T-cell (primary cell): ENCODE measurements at places on chromosomes 16 and 17.
A peak's percentile ranks its signal among the peaks of the same experiment; 100 is the strongest.

DNA sequence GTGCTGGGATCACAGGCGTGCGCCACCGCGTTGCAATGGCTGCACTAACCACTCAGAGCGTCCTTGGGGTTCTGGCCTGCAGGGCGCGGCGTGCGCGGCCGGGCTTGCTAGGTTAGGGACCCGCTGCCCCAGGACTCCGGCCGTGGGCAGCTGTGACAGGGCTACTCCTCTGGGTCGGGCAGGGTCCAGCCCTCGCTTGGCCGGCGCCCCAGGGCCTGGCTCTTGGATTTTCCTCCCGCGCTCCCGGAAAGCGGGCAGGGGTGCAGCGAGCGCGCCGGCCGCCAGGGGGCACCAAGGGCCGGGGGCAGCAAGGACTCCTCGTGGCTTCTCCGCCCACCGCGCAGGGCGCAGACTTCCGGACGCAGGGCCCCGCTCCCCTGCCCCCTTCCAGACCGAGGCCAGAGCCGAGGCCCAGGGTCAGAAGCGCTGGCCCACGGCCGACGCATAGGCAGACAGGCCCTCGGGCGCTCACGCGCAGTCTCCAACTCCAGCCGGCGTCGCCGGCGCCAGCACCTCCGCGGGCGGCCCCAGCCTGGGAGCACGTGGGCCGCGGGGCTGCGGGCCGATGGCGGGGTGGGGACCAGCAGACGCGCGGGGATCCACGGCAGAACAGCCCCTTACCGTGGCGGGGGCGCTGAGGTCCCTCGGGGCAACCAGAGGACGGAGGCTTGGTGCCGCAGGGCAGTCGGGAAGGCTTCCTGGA, 355 bp downstream of the TLE7 start:
- no peak overlapping the region for H3K27ac ChIP-seq
- no peaks in the 10 kb centered on the region for H3K36me3 ChIP-seq
- no peak overlapping the region for H3K4me3 ChIP-seq
- H3K27me3 ChIP-seq = no peaks in the 10 kb centered on the region
- peak; percentile 24 for DNase-seq

DNA sequence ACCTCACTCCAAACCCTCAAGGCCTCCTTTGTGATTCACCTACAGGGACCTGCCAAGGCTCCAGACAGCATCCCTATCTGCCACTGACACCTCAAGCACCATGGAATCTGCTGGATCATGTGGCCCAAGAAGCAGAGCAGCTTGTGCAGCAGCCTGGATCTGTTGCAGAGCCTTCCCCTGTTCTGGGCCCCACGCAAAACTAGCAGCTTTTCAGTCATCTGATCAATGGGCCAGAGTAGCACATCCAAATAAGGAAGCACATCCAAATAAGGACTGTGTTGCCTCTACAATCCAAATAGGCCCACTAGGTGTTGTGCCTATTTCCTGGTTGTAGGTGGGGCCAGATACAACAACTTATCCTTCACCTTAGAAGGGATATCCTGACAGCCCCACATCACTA, 97.1 kb upstream of the GNAO1 start:
- no peak overlapping the region for H3K27ac ChIP-seq
- DNase-seq = no peak
- peaks cover 3% of the 10 kb centered on the region for H3K27me3 ChIP-seq

- no peaks in the 10 kb centered on the region for H3K27me3 ChIP-seq
- H3K36me3 ChIP-seq = no peaks in the 10 kb centered on the region
- no peak overlapping the region for H3K4me3 ChIP-seq
- H3K27ac ChIP-seq = no peak overlapping the region
- no peak for DNase-seq
- H3K4me1 ChIP-seq = no peaks in the 10 kb centered on the region
Measured at GRCh38 chr16:72798264-72798663, 249.7 kb downstream of the ZFHX3 start.

GRCh38 chr17:38881600-38882191, 11.8 kb downstream of the LASP1 start:
- peaks cover 79% of the 10 kb centered on the region for H3K4me1 ChIP-seq
- H3K4me3 ChIP-seq = peak overlapping the region; percentile 3
- no peaks in the 10 kb centered on the region for H3K27me3 ChIP-seq
- peaks cover 72% of the 10 kb centered on the region for H3K36me3 ChIP-seq

GRCh38 chr16:35798885-35799426, 2339.5 kb downstream of the TP53TG3F start:
- no peaks in the 10 kb centered on the region for H3K27me3 ChIP-seq
- no peak for DNase-seq
- H3K4me1 ChIP-seq = no peaks in the 10 kb centered on the region
- no peaks in the 10 kb centered on the region for H3K36me3 ChIP-seq
- H3K4me3 ChIP-seq = no peak overlapping the region
- H3K27ac ChIP-seq = no peak overlapping the region

GRCh38 chr17:62855156-62855555, 47.0 kb upstream of the MARCHF10 start:
- H3K36me3 ChIP-seq = no peaks in the 10 kb centered on the region
- no peak for DNase-seq
- no peak overlapping the region for H3K4me3 ChIP-seq
- no peaks in the 10 kb centered on the region for H3K4me1 ChIP-seq
- H3K27me3 ChIP-seq = peaks cover 9% of the 10 kb centered on the region

DNA sequence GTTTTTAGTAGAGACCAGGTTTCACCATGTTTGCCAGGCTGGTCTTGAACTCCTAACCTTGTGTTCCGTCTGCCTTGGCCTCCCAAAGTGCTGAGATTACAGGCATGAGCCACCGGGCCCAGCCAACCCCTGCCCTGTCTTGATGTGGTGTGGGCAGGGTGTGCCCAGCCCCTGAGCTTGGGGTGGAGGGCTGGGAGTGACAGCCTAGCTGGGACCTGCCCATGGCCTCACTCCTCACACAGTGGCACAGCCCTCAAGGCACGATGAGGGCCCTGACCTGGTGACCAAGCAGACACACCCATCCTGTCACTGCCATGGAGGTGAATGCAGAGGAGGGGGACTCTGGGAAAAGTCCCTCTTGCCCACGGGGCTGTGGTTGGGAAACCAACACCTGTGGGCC, 3.0 kb downstream of the IL32 start:
- H3K4me1 ChIP-seq = peaks cover 19% of the 10 kb centered on the region
- H3K36me3 ChIP-seq = peaks cover 28% of the 10 kb centered on the region
- H3K4me3 ChIP-seq = peak overlapping the region; percentile 97
- H3K27ac ChIP-seq = peak overlapping the region; percentile 99

DNA sequence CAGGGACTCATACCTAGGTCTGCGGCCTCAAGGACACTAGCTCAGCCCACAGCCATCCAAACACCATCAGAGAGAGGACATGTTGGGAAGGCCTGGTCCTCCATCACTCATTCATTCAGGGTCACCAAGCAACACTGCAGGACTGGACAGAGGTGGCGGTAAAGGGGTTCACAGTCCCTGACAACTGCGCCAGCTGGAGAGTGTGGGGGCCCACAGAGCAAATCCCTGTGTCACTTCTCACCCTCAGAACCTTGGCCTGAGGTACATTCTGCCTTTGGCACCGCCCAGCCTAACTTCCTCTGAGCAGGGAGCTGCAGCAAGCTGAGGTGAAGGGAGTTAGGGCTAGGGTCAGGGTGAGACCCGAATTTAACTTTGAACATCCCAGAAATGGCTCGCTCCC, 106.5 kb downstream of the COPRS start:
- peaks cover 7% of the 10 kb centered on the region for H3K27me3 ChIP-seq
- no peak overlapping the region for H3K4me3 ChIP-seq
- no peak overlapping the region for H3K27ac ChIP-seq

DNA sequence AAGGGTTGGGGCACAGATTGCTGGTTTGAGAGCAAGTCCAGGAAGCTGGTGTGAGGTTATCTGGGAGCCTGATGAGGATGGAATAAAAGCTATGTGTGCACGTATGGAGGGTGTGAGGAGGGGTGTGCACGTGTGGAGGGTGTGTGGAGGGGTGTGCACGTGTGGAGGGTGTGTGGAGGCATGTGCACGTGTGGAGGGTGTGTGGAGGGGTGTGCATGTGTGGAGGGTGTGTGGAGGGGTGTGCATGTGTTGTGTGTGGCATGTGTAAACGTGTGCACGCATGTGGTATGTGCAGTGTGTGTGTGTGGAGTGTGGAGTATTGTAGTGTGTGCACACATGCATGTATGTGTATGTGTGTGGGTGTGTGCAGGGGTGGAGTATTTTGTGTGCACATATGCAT, 19.2 kb downstream of the RBFOX3 start:
- no peak overlapping the region for H3K27ac ChIP-seq
- no peaks in the 10 kb centered on the region for H3K4me1 ChIP-seq
- no peaks in the 10 kb centered on the region for H3K36me3 ChIP-seq
- no peaks in the 10 kb centered on the region for H3K27me3 ChIP-seq
- H3K4me3 ChIP-seq = no peak overlapping the region
- no peak for DNase-seq

GRCh38 chr17:70313086-70313852, 143.9 kb downstream of the KCNJ2 start:
- H3K4me3 ChIP-seq = no peak overlapping the region
- no peaks in the 10 kb centered on the region for H3K36me3 ChIP-seq
- no peak for DNase-seq
- no peaks in the 10 kb centered on the region for H3K27me3 ChIP-seq
- H3K4me1 ChIP-seq = no peaks in the 10 kb centered on the region
